Stimulated activated CD4-positive, alpha-beta T cell treated with anti-CD3 and anti-CD28 coated beads, Interleukin-4, amount 100 ng/mL, for 48 hours (primary cell): ENCODE measurements at places on chromosomes 13 and 19.

GRCh38 chr13:95698047-95698749 is 21.3 kb downstream of the DNAJC3 start:
- DNase-seq: no peak

GRCh38 chr13:56861476-56861875 is 279.2 kb upstream of the PRR20A start:
- no peak for DNase-seq

DNA sequence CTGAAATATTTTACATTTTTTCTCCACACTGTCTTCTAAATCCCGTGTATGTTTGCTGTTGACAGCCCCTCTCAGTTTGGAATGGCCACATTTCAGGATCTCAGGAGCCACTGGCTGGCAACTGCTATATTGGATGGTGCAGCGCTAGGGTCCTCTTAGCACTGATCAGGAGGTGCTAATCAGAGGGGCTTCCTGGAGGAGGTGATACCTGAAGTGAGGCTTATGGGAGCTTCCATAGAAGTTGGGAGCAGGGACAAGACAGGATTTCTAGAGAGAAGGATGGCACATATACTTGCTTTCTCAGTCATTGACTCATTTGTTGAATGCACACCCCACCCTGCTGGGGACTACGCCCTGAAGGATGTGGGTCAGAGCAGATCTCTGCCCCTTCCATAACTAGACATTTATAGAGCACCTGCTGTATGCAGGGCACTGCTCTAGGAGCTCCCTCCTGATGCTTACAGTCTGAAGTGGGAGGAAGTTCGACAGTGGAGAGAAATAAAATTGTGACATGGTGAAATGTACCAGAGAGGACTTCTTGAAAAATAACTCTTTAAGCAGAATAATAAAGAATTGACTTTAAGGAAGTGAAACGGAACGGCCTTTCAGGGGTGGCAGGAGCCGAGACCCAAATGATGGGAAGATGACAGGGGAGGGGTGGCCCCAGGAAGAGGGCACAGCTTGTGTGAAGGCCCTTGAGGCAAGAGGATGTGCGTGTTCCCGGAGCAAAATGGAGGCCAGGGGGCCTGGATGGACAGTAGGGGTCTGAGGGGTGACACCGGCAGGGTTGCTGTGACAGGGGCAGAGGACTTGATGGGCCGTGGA is 13.1 kb downstream of the AP2A1 start:
- no peak for DNase-seq

- no peak for DNase-seq
Measured at GRCh38 chr19:30446850-30447552, 74.8 kb downstream of the ZNF536 start.

DNA sequence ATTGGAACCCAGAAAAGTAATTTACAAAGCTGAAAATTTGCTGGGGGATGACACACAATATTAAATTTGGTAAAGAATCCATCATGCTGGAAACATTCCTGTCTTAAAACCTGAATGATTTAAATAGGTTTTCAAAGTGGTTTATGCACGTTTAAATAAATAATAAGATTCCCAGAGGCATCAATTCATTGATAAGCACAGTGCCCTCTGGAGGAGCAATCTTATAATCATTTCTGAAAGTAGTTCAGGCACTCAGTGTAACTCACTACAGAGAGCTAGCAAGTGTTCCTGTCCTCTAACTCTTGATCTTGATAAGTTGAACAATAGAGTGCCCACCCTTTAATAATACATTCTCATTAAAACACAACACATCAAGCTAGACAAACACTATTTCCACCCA is 43.5 kb upstream of the SHISA2 start:
- no peak for DNase-seq

DNA sequence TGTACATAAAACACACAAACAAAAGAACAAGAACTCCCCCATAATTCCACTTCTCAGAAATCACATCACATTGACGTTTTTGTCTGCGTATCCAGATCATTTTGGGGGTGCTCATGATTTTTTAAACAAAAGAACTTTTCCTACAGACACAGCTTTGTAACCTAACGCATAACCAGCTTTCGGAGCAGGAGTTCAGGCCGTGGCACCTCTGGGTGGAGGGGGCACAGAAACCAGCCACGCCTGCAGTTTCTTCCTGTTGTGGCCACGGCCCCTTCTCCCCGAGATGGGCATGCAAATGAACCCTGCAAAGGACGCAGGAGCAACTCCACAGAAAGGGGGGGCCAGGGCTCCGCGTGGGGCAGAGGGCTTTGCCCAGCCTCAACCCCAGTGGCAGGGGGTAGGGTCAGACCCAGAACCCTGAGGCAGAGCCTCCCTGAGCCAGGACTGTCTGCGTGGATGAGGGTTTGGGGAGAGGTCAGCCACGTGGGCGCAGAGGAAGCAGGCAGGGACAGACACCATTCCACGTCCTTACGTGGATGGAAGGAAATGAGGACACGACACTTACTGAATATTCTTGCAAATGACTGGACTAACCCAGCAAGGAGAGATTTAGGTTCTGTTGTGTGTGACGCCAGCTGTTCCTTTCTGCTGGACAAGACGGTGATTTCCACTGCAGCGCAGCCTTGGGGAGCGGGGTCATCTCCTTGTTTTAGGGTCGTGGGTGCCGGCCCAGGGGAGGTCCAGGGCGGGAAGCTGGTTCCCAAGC is 64.4 kb downstream of the RASA3 start:
- no peak for DNase-seq
